Kidney epithelial cell (primary cell): ENCODE measurements at places on chromosomes 1 and 21. TPM values are rescaled to one million over a fixed set of nuclear protein-coding genes. Genes with fewer than 3 reads are reported as not detected.

The BGLAP gene
- total RNA-seq = not detected in 2 replicates

The AIRE gene
- total RNA-seq = 0.17 TPM in 1 of 2 replicates, not detected in the other

The CD244 gene
- total RNA-seq = not detected in 2 replicates

The PGBD5 gene
- total RNA-seq = 54.0 and 70.7 TPM in 2 replicates

The NKAIN1 gene
- total RNA-seq = 2.7 and 4.4 TPM in 2 replicates

The SAMD13 gene
- 1.2 and 1.9 TPM in 2 replicates for total RNA-seq
